ENCODE measurements at places on chromosomes 12 and 14.

GRCh38 chr12:101414533-101415119 is 7.1 kb upstream of the ARL1 start:
- peak; percentile 61 for DNase-seq

DNA sequence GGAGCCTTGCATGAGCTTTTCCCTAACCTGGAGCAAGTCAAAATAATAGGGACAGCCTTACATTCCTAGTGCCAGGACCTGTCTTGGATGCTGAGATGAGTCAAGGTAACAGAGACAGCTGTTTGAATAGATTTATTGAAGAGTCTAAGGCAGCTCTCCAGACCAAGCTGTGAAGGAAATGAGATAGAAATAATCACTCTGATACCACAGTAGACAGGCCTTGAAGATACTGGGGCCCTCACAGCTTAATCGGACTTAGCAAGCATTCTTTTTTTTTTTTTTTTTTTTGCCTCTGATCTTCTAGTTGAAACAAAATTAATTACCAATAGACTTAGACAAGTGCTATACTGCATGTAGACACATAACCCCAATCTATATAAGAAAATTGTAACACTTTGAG is 3.1 kb upstream of the RNASE9 start:
- DNase-seq, result no peak

DNA sequence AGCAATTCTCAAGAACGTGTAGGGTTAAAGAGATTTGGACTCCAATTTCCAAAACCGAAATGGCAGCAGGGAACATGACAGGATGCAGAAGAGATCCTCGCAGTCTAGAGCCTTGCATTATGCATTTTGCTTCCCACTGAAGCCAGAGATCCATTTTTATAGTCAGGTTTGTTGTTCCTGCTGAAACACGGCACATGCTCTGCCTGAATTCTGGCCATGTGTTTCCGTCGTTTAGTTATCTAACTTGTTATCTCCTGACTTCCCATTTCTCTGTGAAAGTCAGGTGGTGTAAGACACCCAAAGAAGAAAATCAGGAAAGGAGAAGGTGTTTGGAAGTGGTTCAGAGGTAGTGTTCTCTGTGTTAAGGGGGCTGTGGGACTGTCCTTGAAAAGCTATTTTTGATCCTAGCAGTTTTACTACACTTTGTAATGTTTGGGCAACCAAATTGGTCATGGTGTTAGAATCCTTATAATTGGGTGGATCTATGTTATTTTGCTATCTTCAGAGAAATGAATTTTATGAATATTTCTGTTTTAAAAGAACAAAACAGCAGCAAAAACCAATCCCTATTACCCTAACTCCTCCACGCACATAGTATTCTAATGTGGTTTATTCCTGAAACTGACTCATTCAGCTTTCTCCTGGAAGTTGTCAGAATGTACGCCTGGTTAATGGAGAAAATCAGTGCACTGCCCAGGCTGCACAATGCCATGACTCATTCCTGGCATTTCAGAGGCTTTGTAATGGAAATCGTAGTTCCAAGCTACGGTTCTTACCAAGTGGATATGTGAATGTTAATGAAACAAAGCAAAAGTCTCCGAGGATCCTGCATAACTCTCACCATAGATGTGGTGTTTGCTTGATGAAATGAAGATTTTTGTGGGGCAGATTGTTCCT is 110.1 kb downstream of the SAMD4A start:
- DNase-seq, result peak; percentile 97

- DNase-seq, result peak; percentile 45
Observed at GRCh38 chr14:103562179-103562428, 353 bp downstream of the BAG5 start.

- no peak for DNase-seq
Observed at GRCh38 chr14:76426161-76426696, 50.3 kb downstream of the ESRRB start.
